ENCODE measurements at places on chromosomes 2 and 18.

DNA sequence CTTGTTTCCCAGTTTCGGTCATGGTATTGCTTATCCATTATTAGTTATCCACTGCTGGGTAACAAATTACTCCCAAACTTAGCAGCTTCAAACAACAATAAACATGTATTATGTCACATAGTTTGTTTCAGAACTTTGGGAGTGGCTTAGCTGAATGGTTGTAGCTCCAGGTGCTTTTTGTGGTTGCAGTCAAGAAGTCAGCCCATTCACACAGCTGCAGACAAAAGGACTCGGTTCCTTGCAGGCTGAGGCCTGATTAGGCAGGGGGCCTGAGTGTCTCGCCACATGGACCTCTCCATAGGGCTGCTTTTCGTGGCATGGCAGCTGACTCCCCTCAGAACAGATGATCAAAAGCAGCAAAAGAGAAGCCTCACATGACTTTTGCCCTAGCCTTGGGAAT is 58.2 kb upstream of the ITGA4 start:
- no peak for DNase-seq

DNA sequence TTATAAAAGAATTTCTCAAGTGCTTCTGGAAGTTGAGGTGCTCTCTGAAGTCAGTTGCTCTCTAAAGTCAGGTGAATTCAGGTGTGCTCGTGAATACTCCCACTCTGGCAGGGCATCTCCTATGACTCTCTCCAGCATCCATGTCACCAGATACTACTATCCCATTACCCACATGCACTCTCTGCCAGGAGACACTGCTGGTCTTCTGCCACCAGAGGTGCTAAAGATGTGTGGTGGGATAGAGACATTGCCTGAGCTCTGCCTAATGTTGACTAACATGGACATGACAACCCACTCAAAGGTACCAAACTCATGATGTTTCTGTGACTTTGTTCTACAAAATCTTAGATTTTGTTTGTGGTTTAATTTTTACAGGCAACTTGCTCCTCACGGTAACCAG is 106.4 kb upstream of the HNRNPA3 start:
- DNase-seq, result no peak

DNA sequence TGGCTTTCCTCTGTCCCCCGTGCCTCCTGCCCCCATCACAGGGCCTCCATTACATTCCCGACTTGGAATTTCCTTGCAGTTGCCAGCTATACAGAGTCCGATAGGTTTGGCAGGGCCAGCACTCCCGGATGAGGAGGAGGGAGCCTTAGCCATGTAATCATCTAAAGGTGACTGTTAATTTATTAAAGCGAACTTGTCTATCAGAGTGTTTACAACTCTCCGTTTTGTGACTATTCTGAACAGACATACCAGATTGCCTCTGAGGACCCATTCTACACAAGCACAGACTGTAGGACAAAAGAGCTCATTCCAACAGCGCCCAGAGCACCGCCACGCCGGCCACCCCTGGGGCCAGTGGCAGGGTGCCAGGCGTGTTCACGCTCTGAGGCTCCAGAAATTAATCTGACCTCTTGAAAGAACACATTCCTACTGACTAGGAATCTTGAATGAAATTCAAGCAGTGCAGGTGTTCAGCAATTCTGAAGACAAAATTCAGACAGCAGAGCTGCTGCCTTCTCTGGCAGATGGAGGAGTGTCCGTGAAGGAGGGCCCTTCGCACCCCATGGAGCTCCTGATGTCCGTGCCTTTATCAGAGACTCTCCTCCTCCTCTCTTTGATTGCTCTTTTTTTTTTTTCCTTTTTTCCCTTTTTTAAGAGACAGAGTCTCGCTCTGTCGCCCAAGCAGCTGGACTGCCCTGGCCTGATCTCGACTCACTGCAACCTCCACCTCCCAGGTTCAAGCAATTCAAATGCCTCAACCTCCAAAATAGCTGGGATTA is 58.1 kb upstream of the RALBP1 start:
- DNase-seq, result no peak

DNA sequence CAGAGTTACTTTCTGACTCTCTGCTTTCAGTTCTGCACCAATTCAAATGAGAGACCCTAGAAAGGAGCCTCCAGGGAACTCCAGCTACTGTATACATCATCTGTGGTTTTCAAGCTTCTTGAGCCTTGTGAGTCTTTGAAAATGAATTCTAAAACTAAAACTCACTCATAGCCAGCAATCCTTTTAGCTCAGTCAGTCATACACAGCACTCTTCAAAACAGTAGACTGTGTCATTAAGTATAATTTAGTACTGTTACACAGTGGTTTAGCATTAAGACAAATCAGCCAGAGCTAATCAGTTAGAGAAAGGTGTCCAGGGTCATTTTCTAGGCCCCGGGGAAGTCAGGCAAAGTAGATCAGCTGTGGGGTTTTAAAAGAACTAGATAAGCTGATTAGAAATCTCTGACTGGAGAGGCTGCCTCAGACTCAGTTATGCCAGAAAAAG is 322.1 kb upstream of the THUMPD2 start:
- DNase-seq, result no peak

DNA sequence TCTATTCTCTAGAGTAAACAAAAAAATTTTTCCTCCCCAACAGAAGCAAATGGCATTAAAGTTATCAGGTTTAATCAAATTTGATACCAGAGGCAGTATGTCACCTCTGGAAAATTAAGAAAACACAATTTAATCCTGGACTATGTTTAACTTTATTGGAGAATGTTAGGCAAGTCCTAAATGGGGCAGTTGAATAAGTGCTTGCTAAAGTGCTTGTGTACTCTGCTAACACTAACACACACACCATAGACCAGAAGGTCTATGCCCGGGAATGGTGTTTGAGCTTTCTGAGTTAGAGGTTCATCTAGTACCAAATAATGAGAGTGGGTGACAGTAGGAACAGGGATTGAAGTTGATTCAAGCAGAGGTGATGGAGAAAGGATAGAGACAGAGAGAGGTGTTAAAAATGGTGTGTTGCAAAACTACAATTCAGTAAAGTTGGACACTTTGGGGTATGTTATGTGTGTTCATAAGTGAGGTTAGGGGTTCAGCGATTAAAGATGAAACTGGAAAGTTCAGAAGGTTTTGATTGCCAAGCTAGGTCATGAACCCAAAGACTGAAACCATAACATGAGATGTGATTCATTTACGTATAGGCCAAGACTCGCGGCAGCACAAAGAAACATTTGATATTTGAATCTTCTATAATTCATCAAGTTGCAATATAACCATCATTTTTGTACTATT is 40.5 kb upstream of the PEX13 start:
- no peak for DNase-seq

GRCh38 chr2:8578335-8579244 is 103.3 kb upstream of the ID2 start:
- DNase-seq, result no peak

GRCh38 chr2:6069381-6069780 is 377.2 kb downstream of the SOX11 start:
- no peak for DNase-seq

DNA sequence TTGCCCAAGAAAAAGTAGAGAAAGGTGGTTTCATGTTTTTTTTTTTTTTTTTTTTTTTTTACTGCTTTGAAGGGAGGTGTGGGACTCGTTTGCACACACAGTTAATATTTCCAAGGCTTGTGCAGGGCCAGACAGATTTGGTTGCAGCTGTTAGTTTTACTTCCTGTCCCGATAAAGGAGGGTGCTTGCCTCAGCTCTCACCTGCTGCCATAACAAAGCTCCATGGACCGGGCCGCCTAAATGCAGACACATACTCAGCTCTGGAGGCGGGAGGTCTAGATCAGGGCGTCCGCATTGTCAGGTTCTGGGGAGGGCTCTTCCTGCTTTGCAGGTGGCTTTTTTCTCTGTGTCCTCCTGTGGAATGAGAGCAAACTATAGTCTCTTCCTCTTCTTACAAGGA is 69.9 kb downstream of the ODC1 start:
- DNase-seq, result no peak

DNA sequence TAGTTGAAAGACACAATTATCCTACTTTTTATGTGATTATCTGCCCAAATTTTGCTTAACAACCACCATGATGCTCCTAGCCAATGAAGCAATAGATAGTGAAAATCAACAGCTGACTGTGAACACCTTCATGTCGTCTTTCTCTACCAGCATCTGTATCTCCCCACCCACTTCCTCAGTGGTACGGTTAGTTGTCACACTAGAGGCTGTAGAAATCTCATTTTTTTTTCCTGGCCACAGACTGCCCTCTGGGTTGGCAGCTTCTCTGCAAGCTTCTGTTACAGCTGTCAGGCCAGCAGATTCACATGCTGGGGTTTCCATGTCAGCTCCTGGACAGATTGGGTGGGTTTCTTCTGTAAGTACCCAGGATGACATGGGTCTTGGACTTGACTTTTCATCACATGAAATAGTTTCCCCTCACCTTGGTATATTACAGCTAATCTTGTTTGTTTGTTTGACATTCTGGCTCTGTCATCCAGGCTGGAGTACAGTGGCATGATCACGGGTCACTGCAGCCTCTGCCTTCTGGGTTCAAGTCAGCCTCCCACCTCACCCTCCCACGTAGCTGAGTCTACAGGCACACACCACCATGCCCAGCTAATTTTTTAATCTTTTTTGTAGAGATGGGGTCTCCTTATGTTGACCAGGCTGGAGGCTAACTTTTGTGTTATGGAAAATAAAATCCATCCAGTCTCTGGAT is 24.3 kb downstream of the STAT4 start:
- DNase-seq, result no peak

- DNase-seq, result no peak
These were observed 72.2 kb downstream of the HDAC4 start for GRCh38 chr2:239328351-239329191.

GRCh38 chr18:72086421-72086820 is 457.7 kb downstream of the CBLN2 start:
- DNase-seq, result peak; percentile 37

DNA sequence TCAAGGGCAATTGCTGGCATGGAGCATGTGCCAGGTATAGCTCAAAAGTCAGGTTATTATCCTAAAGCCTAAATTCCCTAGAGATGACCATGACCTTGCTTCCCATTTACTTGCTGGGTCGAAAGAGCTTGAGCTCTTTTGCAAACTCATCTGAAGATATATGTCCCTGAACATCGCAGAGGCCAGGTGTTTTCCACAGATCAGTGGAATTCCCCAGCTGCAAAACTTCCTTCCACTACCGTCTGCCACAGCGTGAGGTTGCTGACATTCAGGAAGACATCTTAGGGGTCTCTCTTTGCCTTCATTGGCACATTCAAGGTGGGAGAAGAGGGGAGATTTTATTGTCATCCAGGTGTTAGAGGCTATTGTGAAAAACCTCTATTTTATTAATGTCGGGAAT is 171.0 kb downstream of the MIB1 start:
- no peak for DNase-seq

DNA sequence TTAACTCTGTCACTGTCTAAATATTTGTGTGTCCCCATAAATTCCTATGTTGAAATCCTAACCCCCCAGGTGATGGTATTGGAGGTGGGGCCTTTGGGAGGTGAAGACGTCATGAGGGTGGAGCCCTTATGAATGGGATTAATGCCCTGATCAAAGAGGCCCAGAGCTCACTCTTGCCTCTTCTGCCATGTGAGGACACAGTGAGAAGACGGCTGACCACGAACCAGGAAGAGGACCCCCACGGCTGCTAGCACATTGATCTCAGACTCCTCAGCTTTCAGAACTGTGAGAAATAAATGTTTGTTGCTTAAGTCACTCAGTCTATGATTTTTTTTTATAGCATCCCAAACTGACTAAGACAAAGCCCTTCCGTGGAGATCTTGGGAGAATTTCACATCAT is 71.2 kb downstream of the BCL2L11 start:
- no peak for DNase-seq

DNA sequence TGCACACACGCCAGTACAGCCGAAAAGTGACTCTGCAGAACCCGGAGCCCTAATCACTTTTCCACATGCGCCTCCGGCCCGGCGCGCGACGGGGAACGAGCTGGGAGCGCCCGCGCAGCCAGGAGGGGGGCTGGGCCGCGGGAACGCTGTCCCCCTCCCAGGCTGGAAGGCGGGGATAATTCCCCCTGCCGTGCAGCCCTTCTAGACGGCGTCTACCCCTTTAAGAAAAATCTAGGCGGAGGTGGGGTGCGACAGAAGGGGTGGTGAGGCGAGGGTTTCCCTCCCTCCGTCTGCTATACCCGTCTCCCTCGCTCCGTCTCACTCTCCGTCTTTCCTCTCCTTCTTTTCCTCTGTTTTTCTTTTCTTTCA is 2.4 kb downstream of the CYP26B1 start:
- DNase-seq, result no peak

- no peak for DNase-seq
These were observed 600.7 kb upstream of the ID2 start for GRCh38 chr2:8081130-8081529.

DNA sequence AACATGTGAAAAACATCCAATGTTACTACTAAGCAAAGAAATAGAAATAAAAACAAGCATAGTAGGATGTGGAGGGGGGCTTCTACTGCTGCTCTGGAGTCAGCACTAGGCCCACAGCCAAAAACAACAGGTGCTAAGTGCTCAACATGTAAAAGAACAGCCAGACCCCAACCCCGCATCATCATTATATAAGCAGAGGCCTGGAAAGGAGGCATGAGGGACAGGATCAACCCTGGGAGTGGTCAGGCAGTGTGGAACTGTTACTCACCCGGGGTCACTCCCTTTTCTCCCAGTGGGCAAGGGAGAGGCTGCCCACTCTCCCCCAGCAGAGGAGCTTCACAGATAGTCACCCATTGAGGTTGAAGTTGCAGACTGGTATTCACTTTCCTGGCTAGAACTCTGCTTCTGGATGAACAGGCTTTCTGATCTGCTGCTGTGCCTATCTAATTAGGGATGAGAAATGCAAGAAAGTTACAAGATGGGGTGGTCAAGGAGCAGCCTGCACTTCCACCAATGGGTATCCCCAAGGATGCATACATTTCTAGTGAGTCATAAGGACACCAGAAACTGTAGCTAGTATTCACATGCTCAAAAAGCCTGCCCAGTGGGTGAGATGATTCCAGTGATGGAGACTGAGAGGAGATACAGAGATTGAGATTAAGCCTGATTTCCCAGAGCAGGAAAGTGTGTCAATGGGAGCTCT is 480.1 kb upstream of the TCF4 start:
- DNase-seq, result no peak

GRCh38 chr2:47907039-47907781 is 912 bp upstream of the FBXO11 start:
- peak; percentile 30 for DNase-seq

DNA sequence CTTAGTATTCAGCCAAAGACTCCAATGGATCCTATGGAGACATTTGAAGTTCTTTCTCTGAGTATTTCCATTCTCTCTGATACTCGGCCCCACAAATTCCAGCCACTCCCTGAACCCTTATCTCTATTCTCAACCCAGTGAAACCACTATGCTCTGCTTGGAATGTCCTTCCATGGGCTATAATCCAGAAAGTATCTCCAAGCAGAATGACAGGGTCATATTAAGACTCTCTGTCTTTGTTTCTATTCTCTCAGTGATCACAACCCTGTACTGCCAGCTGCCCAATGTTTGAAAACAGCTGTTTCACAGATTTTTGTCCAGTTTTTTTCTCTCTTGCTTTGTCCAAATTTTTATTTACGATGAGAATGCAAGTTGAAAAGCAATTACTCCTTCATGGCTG is 21.9 kb downstream of the CHMP3 start:
- no peak for DNase-seq

DNA sequence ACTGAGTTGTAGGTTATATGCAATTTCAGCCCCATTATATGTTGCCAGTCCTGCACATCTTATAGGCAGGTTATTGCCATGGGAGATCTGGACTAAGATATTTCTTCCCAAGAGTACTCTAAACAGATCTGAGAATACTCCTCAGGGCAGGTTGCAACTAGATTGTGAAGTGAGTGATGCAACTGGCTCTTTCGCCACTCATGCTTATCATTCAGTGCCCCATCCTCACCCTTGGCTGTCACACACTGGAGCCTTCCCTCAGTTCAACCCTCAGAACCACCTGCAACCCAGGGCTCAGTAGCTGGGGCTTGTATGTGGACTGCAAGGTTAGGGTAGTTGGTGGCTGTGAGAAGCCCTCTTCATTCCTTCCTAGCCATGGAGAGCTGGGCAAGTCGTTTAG is 14.1 kb downstream of the MERTK start:
- no peak for DNase-seq

Measured in pons (tissue), 1 donor.